Right ventricle myocardium inferior (tissue), 1 donor: ENCODE measurements at places on chromosomes 11 and 22. TPM values are rescaled to one million over a fixed set of nuclear protein-coding genes. Genes with fewer than 3 reads are reported as not detected.
A peak's percentile ranks its signal among the peaks of the same experiment; 100 is the strongest.

GRCh38 chr11:27977031-27977430 is 130.9 kb downstream of the KIF18A start:
- DNase-seq = no peak

DNA sequence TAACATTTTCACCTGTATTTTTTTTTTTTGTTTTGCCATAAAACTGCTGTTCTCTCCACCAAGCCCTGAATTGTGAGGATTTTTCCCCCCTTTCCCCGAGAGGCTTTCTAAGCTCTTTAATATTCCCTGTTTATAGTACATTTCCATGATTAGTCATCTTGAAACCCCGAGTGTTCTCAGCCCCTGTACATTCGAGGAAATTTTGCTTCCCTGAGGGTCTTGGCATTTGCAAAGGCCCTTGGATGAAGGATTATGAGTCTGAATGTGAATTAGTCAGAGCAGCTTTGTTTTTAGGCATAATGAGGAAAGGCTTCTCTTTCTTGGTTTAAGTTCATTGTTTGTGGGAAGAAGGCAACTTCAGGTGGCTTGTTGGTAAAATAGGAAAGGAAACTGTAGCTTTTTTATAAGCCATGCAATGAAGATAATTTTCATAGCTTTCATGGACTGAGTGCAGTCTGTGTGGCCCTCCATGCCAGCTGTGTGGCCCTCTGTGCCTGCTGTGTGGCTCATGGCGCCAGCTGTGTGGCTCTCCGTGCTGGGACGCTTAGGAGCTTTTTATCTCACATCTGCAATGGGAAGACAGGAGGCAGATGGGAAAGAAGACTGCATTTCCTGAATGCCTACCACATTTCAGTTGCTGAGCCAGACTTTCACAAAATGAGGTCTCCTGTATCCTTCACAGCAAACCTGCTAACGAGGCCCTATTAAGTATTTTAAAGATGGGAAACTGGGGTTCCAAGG is 129.0 kb downstream of the TEAD1 start:
- DNase-seq = no peak

- DNase-seq = peak; percentile 85
Measured at GRCh38 chr22:27420817-27421361, 380.7 kb downstream of the MN1 start.

DNA sequence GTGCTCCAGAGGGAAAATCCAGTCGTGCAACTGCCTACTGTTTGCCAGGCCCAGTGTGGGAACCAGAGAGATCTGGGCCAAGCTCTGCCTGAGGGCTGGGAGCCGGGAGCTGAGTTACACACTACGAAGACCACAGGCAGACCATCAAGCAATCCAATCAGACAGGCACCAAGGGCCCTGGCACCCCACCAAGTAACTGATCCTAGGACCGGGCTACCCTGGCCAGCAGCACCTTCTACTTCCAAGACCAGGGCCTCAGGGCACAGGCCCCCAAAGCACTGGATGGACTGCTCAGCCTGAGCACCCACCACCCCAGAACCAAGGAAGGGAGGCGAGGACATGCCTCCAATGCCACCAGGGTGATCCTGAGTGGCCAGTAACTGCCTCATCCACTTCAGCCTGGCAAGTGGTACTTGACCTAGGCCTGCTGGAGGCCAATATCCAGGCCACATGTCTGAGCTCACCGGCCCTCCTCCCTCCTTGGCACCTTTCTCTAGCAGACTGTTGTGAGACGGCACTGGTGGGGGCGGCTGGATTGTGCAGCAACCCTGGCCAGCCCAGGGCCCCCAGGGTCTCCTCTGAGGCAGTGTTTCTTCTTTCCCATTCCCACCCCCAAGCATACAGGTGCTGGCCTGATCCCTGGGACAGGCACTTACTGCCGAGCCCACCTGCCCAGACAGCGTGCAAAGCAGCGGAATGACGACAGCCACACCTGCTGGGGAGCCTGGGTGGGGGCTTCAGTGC is 20.7 kb upstream of the ARFGAP3 start:
- no peak for DNase-seq

GRCh38 chr22:19772673-19773469 is 12.3 kb downstream of the TBX1 start:
- DNase-seq = peak; percentile 54

- no peak for DNase-seq
Measured at GRCh38 chr11:107849790-107850189, 8.8 kb downstream of the SLC35F2 start.

Gene BDNF
- total RNA-seq = 2.9 TPM

Gene GRAP2
- 3.5 TPM for total RNA-seq

Gene SHANK2
- total RNA-seq = 0.03 TPM

Gene MFRP
- not detected for total RNA-seq

Gene MMP27
- not detected for total RNA-seq

Gene MIOX
- not detected for total RNA-seq

Gene P2RX6
- total RNA-seq = 2.8 TPM

Gene MUC2
- not detected for total RNA-seq
